ENCODE measurements at places on chromosomes 1 and 21. TPM values are rescaled to one million over a fixed set of nuclear protein-coding genes. Genes with fewer than 3 reads are reported as not detected.
A peak's percentile ranks its signal among the peaks of the same experiment; 100 is the strongest.

DNA sequence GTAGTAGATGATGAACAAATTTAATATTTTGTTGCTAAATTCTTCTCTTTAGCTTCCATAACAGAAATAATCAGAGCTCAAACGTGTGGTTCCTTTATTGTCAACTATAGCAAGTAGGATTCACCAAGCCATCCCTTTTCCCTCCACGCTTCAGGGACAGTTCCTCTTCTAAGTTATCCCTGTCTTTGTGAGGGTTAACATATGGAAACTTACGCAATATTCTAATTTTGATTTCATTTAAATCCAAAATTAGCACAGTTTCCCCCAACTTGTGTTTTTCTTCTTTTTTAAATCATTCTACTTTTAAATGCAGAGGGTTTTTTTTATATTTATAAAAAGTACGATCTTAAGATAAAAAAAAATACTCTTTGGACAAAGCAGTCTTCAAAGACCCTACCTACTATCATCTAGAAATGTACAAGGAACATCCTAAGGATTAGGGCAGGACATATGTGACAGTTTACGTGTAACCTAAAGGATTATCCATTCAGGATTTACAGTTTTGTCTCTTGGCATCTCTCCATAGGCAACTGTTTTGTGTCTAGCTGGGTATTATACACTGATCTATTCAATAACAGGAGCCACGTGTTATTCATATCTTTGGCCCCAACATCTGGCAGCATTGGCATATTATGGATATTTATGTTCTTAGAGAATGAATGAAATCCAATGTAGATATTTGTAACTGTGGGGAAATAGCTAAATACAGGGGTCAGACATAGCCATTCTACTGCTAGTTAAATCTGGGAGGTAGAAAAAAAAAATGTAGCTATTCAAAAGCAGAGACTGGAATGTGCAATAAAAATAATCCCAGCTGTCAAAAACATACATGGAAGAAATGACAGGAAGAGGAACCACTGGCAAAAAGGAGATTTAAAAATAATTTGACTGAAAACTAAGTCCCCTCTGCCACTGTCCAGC lies 272.9 kb downstream of the NEGR1 start:
- no peaks in the 10 kb centered on the region for H3K27me3 ChIP-seq
- no peak for DNase-seq
- no peaks in the 10 kb centered on the region for H3K36me3 ChIP-seq
- H3K27ac ChIP-seq = no peak overlapping the region
- H3K4me1 ChIP-seq = peaks cover 15% of the 10 kb centered on the region
- no peak overlapping the region for H3K4me3 ChIP-seq

DNA sequence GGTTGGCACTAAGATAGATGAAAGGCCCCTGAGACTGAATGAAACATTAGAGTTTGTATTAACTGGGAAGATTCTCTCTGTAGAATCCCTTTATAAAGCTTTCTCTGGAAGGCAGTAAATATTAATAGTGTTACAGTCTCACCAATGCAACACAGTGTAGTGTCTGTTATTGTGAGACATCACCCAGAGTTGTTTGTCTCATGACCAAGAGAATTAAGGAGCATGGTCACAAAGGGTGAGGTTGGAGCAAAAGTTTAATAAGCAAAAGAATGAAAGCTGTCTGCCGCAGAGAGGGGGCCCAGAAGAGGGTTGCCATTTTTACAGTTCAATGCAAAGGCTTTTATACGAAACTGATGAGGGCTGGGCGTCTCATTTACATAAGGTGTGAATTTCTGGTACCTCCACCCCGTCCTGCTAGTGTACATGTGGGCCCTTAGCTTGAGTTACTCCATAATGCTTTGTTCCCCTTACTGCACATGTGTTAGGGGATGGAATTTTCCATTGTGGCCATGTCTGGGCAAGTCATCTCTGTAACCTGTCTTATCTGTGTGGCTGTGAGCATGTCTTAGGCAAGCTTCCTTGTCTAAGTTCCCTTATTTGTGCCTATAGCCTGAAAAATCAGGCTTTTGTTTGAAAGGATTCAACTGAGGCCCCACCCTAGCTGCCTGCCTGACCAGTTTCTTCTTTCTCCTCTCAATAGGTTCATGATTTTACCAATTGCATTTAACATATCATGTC lies 184.1 kb downstream of the RASAL2 start:
- H3K36me3 ChIP-seq = peaks cover 7% of the 10 kb centered on the region
- H3K27ac ChIP-seq = peak overlapping the region; percentile 85
- H3K4me3 ChIP-seq = no peak overlapping the region
- peaks cover 44% of the 10 kb centered on the region for H3K4me1 ChIP-seq

GRCh38 chr1:30123896-30124295 lies 599.5 kb downstream of the MATN1 start:
- DNase-seq = no peak
- peaks cover 6% of the 10 kb centered on the region for H3K36me3 ChIP-seq
- H3K27me3 ChIP-seq = peaks cover 9% of the 10 kb centered on the region
- no peak overlapping the region for H3K27ac ChIP-seq
- H3K4me3 ChIP-seq = no peak overlapping the region

GRCh38 chr1:81547912-81548303 lies 252.8 kb upstream of the ADGRL2 start:
- no peak for DNase-seq
- no peaks in the 10 kb centered on the region for H3K27me3 ChIP-seq
- no peaks in the 10 kb centered on the region for H3K36me3 ChIP-seq
- H3K27ac ChIP-seq = no peak overlapping the region
- H3K4me1 ChIP-seq = peaks cover 32% of the 10 kb centered on the region

- peaks cover 3% of the 10 kb centered on the region for H3K27me3 ChIP-seq
- H3K27ac ChIP-seq = no peak overlapping the region
- H3K4me3 ChIP-seq = no peak overlapping the region
- H3K36me3 ChIP-seq = peaks cover 3% of the 10 kb centered on the region
- DNase-seq = peak; percentile 61
Measured at GRCh38 chr1:62144238-62144831, 50.3 kb upstream of the L1TD1 start.

GRCh38 chr1:216553040-216553439 lies 129.8 kb upstream of the USH2A start:
- peaks cover 2% of the 10 kb centered on the region for H3K27me3 ChIP-seq
- no peak overlapping the region for H3K27ac ChIP-seq
- H3K36me3 ChIP-seq = no peaks in the 10 kb centered on the region
- no peaks in the 10 kb centered on the region for H3K4me1 ChIP-seq
- no peak for DNase-seq
- H3K4me3 ChIP-seq = no peak overlapping the region

DNA sequence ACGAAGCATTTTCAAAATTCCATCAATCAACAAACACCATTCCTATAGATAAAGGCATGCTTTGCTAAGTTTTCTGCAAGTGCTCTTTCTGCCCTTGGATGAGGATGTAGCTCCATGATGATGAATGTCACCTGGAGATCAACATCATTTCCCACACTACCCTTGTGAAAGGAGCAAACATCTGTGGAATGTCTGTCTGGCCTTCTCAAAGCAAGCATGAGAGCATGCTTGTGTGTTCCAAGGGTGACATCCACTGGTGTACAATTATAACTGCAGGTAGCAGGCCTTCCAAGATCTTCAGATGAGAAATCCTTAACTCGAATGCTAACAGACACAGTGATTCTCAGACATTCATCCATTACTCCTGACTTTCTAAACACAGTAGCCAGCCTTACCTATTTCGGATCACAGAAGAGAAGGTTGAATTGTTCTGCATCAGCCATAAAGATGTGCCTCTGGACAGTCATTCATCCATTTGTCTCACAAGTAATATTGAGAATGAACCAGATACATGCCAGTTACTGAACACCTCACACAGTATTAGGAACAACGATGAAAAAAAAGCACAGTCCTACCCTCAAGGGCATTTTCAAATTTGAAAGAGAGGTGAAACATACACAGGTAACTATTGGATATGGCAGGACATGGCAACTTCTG lies 162.4 kb downstream of the TPR start:
- peaks cover 7% of the 10 kb centered on the region for H3K4me1 ChIP-seq
- H3K36me3 ChIP-seq = no peaks in the 10 kb centered on the region
- no peak overlapping the region for H3K4me3 ChIP-seq
- peak; percentile 49 for DNase-seq

DNA sequence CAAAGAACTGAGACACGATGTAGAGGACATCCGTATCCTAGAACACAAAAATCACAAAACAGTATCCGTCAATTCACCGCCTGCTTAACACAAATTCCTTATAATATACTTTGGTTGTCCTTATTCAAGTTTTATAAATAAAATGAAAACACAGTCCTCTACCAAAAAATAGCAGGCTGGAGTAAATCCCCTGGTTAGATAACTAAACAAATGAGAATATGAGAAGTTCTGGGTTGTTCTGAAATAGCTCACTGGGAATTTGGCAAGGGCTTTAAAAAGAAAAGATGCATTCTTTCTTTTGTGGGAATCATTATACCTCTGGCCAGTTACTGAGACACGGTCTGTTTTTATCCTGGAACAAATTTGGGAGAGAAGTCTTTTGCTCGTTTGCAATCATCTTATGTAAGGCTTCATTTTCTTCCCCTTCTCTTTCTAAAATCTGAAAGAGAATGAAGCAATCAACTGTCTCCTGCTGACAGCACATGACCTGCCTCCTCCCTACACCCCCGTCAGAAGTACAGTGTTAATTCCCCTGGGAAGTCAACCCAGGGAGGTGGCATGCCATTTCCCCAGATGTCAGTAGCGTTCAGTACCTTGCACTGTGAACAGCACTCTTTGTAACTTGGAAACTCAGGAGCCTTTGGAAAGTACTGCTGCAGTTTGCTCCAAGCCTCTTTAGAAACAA lies 37.1 kb upstream of the RAP1GAP start:
- peaks cover 3% of the 10 kb centered on the region for H3K27me3 ChIP-seq
- H3K27ac ChIP-seq = no peak overlapping the region
- no peak for DNase-seq
- H3K4me1 ChIP-seq = peaks cover 10% of the 10 kb centered on the region
- H3K36me3 ChIP-seq = peaks cover 13% of the 10 kb centered on the region

DNA sequence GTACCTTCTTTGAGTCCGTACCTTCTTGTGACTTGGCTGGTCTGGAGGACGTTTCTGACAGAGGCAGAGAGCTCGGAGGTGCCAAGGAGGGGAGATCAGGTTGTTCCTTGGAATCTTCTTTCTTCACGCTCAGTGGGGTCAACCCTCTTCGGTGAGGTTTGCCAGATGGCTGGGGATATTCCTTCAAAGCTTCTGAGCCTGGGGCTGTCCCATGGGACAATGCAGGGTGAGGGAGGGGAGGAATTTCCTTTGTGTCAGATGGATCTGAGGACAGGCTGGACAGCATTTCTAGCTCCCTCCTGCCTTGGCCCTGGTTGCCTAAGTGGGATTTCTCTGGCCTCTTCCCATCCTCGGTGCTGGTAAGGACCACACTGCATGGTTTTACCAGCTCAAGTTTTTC lies 95.5 kb upstream of the EDN2 start:
- no peak overlapping the region for H3K4me3 ChIP-seq
- H3K27ac ChIP-seq = no peak overlapping the region
- H3K27me3 ChIP-seq = no peaks in the 10 kb centered on the region
- peaks cover 8% of the 10 kb centered on the region for H3K4me1 ChIP-seq

- DNase-seq = no peak
- peaks cover 2% of the 10 kb centered on the region for H3K36me3 ChIP-seq
- peaks cover 2% of the 10 kb centered on the region for H3K27me3 ChIP-seq
Measured at GRCh38 chr21:40120940-40121575, 253.8 kb downstream of the PCP4 start.

DNA sequence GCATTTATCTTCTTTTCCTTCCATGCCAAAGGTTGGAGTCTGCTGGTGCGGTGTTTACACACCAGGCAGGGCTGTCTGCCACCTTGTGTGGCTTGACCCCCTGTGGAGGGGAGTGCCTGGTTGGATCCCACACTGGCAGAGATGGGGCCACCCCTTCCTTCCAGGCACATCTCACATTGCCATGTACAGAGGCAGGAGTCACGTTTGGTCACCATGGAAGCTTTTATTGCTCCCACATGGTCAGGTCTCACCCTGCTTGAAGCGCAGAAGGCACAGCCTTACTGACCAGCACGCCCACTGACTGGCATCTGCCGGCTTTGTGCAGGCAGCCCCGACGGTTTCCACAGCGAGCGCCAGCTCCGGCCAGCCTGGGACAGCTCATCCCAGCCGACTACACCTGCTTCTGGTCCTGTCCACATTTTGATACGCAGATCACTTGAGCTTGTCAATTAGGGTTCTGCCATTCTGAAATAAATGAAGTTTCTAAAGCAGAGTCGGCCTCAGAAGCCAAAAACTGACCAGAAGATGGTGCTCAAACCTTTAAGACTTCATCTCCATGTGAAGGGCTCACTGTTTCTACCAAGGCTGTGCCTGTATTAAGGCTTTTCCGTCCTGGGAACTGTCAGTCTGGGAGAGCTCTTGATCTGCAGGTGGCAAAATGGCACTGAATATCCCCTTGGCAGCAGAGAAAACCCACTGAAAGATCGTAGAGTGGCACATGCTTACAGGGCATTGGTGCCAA lies 35.6 kb upstream of the EPHA8 start:
- peaks cover 30% of the 10 kb centered on the region for H3K36me3 ChIP-seq
- no peak overlapping the region for H3K27ac ChIP-seq
- peaks cover 2% of the 10 kb centered on the region for H3K27me3 ChIP-seq
- no peak for DNase-seq
- H3K4me1 ChIP-seq = no peaks in the 10 kb centered on the region
- no peak overlapping the region for H3K4me3 ChIP-seq

GRCh38 chr1:51305371-51305823 lies 25.0 kb downstream of the TTC39A start:
- no peak overlapping the region for H3K4me3 ChIP-seq
- peaks cover 4% of the 10 kb centered on the region for H3K36me3 ChIP-seq

DNA sequence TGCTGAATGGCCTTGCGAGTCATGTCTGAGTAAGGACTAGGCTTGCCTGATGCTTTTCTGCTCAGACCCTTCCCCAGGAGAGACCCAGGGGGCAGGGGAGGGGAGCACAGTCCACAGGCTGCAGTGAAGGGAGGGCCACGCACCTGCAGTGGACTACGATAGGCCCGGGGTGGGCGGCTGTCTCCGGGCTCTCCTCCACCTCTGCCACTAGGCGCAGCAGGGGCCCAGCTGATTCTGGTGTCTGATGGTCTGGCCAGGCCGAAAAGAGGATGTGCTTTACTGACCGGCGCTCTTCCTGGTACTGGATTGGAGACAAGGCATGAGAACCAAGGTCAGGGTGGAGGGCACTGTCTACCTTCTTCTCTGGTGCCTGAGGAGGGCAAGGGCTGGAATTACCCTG lies 7.9 kb upstream of the ARL8A start:
- peaks cover 11% of the 10 kb centered on the region for H3K4me1 ChIP-seq
- DNase-seq = no peak
- H3K27me3 ChIP-seq = peaks cover 11% of the 10 kb centered on the region
- H3K4me3 ChIP-seq = no peak overlapping the region

GRCh38 chr21:16578912-16579311 lies 849.1 kb downstream of the USP25 start:
- H3K27me3 ChIP-seq = no peaks in the 10 kb centered on the region
- no peaks in the 10 kb centered on the region for H3K36me3 ChIP-seq
- H3K4me3 ChIP-seq = no peak overlapping the region

DNA sequence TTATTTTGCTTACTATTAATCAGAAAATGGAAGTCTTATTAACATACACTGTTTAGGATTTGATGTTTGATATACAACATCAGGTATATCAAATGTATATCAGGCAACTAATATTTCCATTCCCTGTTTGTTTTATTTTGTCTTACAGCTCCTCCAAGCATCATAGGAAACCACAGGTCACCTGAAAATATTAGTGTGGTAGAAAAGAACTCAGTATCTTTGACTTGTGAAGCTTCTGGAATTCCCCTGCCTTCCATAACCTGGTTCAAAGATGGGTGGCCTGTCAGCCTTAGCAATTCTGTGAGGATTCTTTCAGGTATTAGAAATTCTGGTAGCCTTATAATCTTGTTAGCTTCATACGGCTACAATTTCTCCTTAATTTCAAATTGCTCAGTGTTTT lies 318.0 kb downstream of the TPR start:
- no peak for DNase-seq
- no peaks in the 10 kb centered on the region for H3K27me3 ChIP-seq

The CA6 gene
- total RNA-seq = 2.5 TPM

The JAK1 gene
- total RNA-seq = 202 TPM

The BMP8B gene
- 0.10 TPM for total RNA-seq

The CD244 gene
- total RNA-seq = 0.31 TPM

The RPL22 gene
- 601 TPM for total RNA-seq

The ASCL5 gene
- total RNA-seq = not detected

The PWP2 gene
- 11.0 TPM for total RNA-seq

All from endothelial cell (in vitro differentiated cells).